ENCODE measurements at places on chromosomes 3 and 15. TPM values are rescaled to one million over a fixed set of nuclear protein-coding genes. Genes with fewer than 3 reads are reported as not detected.

MBNL1 gene
- 144 TPM for total RNA-seq

ESYT3 gene
- not detected for total RNA-seq

GOLGA6D gene
- 0.15 TPM for total RNA-seq

LARP6 gene
- total RNA-seq: 4.4 TPM

UROC1 gene
- not detected for total RNA-seq

SLC6A1 gene
- not detected for total RNA-seq

GRCh38 chr3:158106766-158107471 lies 699 bp upstream of the SHOX2 start:
- DNase-seq: no peak

GRCh38 chr3:171115667-171116066 lies 89.1 kb upstream of the SLC2A2 start:
- no peak for DNase-seq

DNA sequence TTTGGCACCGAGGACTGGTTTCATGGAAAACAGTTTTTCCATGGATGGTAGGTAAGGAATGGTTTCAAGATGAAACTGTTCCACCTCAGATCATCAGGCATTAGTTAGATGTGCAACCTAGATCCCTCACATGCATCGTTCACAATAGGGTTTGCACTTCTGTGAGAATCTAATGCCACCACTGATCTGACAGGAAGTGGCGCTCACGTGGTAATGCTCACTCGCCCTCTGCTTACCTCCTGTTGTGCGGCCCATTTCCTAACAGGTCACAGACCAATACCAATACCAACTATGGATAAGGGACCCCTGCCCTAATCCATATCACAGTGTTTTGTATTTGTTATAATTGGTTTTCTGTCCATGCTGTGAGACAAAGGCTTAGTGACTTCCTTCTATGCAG lies 58.9 kb downstream of the SLMAP start:
- DNase-seq: no peak

DNA sequence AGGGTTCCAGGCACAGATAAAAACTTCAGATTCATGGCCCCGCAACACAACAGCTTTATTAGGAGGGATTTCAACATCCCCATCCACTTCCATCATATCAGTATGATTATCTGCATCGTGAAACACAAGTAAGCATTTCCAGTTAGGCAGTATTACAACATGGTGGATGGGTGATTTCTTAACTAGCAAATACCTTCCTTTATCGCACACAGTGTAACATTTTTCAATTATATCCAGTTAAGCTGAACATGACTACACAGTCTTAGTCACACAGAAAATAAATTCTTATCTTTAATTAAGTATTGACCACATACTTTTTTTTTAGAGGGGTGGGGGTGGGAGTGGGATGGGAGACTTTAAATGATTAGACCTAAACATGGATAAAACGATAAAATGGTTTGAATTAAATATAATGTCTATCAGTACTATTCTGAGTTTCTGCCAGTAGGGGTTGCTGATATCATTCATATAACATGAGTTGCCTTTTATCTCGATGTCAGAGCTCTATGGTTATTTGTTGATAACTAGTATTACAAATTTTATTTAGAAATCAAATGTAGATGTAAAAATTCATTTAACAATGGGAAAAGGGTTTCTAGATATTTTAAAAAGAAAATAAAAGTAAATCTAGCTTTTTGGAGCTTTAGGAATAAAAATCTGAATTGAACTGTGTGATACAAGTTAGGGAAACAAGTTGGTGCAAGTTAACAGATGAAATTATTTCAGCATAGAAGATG lies 146.6 kb downstream of the TBL1XR1 start:
- DNase-seq: peak; percentile 76

GRCh38 chr15:77818484-77819047 lies 185.9 kb upstream of the LINGO1 start:
- DNase-seq: no peak

DNA sequence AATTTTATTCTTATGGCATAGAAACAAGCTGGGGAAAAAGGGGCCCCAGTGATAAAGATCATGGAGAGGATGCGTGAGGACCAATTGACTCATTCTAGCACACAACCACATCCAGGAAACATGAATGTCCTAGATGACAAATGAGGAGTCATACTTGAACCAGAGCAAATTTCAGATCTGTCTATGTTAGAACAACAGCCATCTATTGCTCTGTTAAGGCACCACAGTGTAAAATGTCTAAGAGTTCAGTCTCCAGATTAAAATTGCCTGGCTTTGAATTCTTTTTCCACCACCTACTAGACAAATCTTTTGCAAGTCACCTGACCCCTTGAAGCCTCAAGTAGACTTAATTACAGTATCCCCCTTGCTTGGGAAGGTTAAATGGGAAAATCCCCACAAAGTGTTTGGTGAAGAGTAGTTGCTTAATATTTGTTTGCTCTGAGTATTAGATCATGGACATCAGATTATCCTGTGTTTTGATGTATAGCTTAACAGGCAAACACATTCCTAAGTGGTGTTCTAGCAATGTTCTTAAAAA lies 258.7 kb upstream of the TGFBR2 start:
- DNase-seq: no peak

DNA sequence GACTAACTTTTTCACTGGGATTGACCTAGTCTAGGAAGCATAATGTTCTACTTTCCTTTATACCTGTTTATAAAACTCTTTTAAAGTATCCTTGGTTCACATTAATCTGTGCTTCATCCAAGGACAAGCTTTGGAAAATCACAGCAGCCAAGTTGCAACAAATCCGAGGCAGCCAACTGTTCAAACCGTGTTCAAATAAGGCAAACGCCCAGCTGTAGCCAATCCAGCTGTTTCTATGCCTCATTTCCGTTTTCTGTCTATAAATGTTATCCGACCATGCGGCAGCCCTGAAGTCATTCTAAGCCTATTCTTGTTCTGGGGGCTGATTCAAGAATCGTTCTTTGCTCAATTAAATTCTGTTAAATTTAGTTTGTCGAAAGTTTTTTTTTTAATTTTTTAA lies 78.3 kb downstream of the FMN1 start:
- DNase-seq: no peak

DNA sequence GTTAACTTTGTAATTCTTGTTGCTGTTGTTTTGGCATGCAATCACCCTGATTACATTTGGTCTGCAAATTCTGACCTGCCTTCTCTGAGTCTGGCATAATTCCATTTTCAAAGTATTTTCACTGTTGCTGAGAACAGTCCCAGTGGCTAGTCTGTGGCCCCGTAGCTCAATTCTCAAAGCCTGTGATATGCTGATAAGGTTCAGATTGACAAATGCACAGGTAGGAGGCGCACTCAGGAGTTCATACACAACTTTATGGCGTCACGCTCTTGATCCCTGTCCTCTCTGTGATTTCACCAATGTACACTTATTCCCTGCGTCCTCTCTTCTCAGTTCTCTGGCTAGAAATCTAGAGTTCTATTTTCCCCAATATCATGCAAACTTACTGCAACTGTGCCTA lies 376.6 kb upstream of the SLCO3A1 start:
- no peak for DNase-seq

DNA sequence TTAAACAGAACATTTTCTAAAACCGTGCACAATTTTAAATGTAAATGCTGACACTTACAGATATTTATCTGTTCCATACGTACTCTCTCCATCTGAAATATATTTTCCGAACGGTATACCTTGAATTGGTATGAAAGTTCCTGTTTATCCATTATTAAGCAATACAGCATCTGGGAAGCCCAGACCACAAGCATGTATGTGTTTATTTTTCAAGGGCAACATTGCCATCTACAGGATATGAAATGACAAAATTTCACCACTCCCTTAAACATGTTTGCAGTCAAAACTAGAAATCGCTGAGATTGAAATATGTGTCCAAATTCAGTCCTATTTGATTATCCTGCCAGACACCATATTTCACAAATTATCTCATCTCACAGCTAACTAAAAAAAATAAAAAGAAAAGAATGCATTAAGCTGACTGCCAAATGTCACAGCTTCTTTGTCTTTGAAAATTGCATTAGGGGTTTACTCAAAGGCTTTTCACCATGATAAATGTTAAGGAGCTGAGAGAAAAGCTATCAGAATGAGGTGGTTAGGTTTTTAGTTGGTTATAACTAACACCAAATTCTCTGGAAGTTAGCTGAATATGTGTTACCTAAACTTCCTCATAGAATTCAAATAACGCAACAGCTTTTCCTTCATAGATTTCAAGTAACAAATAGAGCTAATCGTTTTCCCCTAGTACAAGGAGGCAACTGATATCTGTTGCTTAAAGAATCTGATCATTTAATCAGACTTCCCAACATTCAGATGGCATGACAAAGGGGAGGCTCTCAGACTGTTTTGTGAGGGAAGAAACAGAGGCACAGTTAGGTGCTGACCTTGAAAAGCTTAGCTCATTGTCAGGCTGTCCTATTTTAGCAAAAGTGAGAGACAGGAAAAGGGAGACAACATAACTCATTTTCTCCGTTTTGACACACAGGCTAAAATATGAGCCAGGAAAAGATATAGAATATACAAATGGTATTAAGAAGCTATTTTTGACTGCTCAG lies 533.1 kb downstream of the TBL1XR1 start:
- DNase-seq: peak; percentile 49

DNA sequence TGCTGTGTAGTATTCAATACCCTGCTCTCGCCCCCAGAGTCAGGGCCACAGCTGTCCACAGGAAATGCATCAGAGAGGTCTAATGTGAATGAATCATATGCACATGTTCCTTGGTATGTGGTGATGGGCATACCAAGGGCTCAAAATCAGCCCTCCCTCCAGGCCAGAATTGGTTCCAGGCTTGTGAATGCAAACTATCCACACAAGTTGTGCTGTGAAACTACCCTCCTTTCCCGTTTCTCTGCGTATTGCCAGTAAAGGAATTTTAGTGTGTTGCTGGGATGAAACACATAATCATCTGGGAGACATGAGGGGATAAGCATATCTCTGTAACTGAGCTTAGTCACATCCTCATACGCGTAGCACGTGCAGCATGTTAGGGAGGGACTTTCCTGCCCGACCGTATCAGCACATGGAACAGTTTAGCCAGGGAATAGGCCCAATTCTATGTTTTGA lies 9.2 kb upstream of the MME start:
- DNase-seq: no peak

GRCh38 chr3:141648055-141648910 lies 89.8 kb upstream of the RNF7 start:
- no peak for DNase-seq

- peak; percentile 91 for DNase-seq
Observed at GRCh38 chr3:113019182-113020137, 28.7 kb downstream of the GTPBP8 start.

DNA sequence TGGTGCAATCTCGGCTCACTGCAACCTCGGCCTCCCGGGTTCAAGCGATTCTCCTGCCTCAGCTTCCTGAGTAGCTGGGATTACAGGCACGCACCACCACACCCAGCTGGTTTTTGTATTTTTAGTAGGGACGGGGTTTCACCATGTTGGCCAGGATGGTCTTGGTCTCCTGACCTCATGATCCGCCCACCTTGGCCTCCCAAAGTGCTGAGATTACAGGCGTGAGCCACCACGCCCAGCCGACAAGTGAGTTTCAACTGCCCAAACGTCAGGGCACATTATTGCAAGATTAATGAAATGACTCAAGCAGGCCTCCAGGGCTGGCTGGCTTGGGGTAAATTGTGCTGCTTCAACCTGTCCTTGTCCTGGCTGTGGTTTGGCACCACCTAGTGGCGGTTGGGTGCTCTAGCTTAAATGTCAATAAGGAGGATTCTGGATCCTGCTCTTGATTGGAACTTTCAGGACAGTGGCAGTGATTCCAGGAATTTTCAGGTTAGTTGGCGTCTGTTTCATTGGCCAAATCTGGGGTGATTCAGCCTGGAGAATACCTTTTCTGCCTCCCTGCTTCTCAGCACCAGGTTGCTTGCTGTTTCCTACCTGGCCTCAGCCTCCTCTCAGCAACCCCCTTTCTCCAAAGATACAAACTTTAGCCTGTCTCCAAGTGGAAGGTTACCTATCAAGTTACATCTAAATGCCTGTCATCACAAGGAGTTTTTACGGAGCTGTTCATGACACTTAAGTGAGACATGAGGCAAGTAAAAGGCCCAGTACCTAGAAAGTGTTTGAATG lies 32.4 kb upstream of the SACM1L start:
- DNase-seq: peak; percentile 84

DNA sequence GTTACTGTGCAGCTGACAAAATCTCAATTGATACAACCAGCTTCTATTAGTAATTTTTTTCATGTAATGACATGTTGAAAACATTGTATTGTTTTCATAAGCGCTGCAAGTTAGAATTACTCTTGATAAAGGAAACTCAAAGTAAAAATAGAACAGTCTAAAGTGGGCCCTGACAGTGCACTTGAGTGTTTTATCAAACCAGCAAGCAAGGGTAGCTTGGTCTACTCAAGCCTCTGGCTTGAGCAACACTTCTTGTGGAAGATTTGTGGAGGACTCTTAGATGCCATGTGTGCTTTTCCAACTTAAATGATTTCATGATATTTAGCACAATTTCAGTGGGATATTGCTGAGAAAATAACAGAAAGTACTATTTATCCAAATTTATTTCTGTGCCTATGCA lies 575.7 kb upstream of the ZNF717 start:
- DNase-seq: no peak

DNA sequence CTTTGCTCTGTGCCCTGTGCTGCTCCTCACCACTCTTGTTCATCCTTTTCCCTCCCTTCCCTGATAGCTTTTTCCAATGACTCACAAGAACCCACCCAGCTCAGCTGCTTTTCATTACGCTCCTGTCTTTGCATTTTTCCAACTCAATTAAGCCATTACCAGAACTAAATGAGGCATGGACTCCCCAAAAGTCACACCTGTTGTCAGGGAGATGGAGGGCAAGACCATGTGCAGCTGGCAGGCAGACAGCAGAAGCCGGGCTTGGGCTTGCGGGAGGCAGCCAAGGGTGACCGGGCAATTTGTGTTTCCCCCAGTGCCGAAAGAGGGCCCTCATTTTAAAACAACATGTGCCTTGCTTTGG lies 64.3 kb downstream of the CASR start:
- no peak for DNase-seq

DNA sequence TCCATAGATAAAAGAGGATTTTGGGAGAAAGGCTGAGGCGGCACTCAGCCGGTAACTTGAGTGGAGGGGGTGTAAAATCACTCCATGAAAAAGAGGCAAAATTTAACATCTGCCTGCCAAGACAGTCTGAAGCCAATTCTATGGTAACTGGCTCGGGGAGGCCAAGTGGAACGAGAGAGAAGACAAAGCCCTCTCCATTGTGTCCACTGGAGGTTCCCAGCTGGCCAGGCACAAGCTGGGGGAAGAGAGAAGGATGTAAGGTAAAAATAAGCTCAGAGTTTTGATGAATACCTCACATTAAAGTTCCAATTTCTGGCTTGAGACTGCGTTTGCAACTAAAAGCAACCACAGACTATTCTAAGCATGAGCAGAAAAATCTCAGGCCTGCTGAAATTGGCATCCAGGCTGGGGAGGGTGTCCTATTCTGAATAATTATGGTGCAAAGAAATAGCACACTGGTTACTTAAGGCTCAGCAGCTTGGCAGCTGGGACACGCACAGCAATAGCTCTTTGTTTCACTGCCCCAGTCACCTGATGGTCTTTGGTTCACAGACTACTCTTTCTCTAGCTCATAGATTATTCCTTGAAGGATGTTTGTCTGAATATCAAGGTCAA lies 48.8 kb downstream of the CHRD start:
- no peak for DNase-seq
